ENCODE measurements at places on chromosomes 5 and 9. TPM values are rescaled to one million over a fixed set of nuclear protein-coding genes. Genes with fewer than 3 reads are reported as not detected.

TNFSF8 gene
- 20.3 TPM for polyA plus RNA-seq

SECISBP2 gene
- polyA plus RNA-seq = 96.4 TPM

ZDHHC11 gene
- polyA plus RNA-seq = 27.2 TPM

ADAMTS6 gene
- 7.3 TPM for polyA plus RNA-seq

CER1 gene
- polyA plus RNA-seq = 0.18 TPM

DAB2IP gene
- 27.2 TPM for polyA plus RNA-seq

TNC gene
- polyA plus RNA-seq = 60.8 TPM

SH3GL2 gene
- 9.0 TPM for polyA plus RNA-seq

ABO gene
- 5.1 TPM for polyA plus RNA-seq

EHMT1 gene
- 73.8 TPM for polyA plus RNA-seq

FABP6 gene
- polyA plus RNA-seq = 6.9 TPM

CLIC3 gene
- 56.6 TPM for polyA plus RNA-seq

ENTREP1 gene
- polyA plus RNA-seq = 54.4 TPM

GRCh38 chr5:176427971-176428370 is 11.6 kb upstream of the CLTB start:
- DNase-seq = no peak

- DNase-seq = no peak
These were observed 37.4 kb downstream of the WWC1 start for GRCh38 chr5:168328814-168329213.

DNA sequence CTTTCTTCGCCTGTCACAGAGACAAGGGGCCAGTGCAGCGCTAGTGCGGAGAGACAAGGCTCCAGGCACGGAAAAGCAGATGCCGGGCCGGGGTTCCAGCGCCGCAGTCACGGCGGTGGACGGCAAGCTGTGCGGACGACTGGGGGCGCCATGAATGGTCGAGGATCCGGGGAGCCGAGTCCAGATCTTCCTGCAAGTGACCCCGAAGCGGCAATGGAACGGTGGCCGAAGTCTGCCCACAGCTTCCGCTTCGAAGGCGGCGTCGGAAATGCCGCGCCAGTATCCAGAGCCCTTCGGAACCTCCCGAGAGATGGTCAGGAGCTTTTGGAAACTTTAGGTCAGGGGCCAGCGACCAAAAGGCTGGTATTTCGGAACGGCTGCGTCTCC is 601 bp upstream of the FAF2 start:
- no peak for DNase-seq

DNA sequence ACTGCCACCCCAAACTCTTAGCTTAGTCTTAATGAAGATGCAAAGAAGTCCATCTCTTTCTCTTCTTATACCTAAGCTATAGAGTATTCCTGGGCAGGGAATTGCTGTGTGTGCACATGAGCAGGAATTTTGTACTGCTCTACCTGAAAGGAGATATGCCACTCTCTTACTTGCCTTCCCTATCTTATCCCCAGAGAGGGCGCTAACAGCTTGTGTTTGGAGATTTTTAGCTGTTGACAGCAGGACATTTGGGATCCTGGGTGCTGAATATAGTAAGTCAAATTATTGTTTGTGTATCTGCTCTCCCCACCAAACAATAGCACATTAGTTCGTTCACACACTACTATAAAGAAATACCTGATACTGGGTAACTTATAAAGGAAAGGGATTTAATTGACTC is 159.5 kb downstream of the GABRG2 start:
- DNase-seq = no peak

- no peak for DNase-seq
These were observed 171.1 kb downstream of the DMRT2 start for GRCh38 chr9:1221298-1221697.

DNA sequence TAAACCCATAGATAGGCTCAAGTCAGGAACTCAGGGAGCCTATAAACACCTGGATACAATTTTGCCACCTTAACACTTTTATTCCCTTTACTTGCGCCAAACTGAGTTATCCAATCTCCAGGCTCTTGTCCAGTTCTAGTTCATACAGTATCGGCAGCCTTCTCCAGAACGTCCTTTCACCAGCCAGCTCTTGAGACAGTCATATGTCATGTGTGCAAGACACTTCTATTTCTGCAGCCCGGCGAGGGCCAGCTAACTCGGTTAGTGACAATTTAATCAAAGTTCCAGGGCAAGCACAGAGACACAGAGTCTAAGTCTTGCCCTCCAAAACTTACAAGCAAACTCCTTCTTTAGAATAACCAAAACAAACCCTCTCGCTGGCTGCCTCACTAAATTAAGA is 12.9 kb downstream of the ABCA1 start:
- DNase-seq = no peak

- DNase-seq = no peak
These were observed 3.9 kb upstream of the PHF24 start for GRCh38 chr9:34954225-34954624.

DNA sequence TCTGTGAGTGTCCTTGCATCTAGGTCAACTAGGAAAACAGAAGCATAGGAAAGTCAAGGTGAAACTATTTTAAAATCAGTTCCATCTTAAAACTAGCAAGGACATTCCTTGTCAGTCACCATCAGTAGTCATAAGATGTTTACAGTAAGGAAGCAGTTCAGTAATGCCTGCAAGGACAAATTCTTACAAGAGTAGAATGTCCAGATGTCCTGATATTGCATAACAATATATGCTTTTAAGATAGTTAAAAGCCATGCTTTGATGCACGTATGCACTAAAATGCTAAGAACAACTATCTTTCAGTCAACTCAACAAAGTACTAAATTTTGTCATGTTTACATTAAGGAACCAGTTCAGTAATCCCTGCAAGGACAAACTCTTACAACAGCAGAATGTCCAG is 11.3 kb upstream of the SVEP1 start:
- no peak for DNase-seq

DNA sequence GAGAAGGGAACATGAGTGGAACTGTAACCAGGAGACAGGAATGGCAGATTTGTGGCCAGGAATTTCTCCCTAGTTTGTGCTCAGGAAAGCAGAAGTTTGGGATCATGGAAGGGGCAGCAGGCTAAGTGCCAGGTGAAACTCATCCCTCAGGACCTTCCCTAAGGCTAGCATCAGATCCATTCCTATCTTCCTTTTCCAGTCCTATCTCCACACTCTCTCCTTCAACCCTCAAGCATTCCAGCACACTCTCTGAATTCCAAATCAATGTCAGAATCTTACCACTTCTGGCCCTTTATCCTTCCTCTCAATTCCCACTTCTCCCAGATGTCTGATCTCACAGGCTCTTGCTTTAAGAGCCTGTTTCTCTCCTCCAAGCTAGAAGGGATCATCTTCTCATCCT is 53.2 kb upstream of the GRIA1 start:
- no peak for DNase-seq

GRCh38 chr9:89579741-89580385 is 24.9 kb upstream of the GADD45G start:
- DNase-seq = no peak

DNA sequence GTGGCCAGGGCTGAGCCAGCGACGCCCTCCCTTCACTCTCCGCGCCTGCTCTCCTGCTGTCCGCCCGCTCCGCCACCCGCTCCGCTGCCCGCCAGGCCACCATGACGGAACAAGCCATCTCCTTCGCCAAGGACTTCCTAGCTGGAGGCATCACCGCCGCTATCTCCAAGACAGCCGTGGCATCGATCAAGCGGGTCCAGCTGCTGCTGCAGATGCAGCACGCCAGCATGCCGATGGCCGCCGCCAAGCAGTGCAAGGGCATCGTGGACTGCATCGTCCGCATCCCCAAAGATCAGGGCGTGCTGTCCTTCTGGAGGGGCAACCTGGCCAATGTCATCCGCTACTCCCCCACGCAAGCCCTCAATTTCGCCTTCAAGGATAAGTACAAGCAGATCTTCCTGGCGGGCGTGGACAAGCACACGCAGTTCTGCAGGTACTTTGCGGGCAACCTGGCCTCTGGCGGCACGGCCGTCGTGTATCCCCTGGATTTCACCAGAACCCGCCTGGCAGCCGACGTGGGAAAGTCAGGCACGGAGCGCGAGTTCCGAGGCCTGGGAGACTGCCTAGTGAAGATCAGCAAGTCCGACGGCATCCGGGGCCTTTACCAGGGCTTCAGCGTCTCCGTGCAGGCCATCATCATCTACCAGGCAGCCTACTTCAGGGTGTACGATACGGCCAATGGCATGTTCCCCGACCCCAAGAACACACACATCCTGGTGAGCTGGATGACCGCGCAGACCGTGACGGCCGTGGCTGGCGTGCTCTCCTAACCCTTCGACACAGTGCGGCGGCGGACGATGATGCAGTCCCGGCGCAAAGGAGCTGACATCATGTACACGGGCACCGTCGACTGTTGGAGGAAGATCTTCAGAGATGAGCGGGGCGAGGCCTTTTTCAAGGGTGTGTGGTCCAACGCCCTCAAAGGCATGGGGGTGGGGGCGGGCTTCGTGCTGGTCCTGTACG is 1130.4 kb upstream of the ACO1 start:
- DNase-seq = no peak

DNA sequence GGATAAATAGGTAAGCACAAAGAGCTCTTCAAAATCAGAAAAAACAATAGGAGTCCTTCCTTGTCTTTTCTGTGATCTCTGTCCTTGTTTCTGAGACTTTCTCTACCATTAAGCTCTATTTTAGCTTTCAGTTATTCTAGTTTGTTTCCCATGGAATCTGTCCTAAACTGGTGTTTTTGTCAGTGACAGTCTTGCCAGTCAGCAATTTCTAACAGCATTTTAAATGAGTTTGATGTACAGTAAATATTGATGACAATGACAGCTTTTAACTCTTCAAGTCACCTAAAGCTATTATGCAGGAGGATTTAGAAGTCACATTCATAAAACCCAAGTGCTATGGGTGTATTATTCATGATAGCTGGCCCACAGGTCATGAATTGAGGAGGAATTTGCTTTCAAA is 17.9 kb downstream of the TIGD6 start:
- DNase-seq = no peak

DNA sequence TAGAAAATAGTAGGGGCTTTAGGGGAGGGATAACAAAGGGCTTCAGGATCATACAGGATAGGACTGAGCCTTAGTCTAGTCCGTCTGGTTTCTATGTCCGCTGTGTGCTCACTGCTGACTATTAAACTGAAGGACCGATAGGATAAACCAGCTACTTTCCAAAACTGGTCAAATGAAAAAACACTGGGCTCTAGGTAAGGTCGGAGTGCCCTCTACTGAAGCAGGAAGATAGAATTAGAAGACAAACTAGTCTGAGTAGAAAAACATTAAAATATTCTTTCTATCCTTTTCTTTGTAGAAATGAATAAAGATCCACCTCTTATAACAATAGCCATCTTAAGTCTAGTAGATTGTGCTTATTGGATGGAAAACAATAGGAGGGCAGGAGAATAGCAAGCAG is 133.6 kb downstream of the CEMIP2 start:
- DNase-seq = no peak

GRCh38 chr5:157067005-157067404 is 8.1 kb upstream of the HAVCR1 start:
- no peak for DNase-seq

DNA sequence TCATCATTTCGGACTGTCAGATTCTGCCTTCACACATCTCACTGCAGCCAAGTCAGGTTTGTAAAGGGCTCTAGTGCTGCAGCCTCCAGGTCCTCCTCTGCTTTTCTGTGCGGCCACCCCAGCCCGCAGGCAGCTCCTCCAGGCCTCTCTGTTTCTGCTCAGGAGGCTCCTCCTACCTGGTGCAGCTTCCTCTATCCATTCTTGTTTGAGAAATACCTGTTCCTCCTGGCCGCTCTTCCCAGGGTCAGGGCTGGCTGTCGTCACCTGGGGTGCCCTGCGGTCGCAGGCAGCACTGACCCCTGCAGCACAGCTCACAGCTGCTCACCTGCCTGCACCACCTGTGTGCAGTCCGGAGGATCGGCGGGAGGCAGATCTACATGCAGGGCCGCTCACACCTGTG is 387.7 kb upstream of the IRX4 start:
- no peak for DNase-seq

- DNase-seq = no peak
These were observed 17.0 kb downstream of the HRH2 start for GRCh38 chr5:175674731-175675346.

- no peak for DNase-seq
These were observed 196.3 kb upstream of the KLF4 start for GRCh38 chr9:107685901-107686300.

GRCh38 chr5:116135344-116135743 is 50.5 kb downstream of the COMMD10 start:
- DNase-seq = no peak

DNA sequence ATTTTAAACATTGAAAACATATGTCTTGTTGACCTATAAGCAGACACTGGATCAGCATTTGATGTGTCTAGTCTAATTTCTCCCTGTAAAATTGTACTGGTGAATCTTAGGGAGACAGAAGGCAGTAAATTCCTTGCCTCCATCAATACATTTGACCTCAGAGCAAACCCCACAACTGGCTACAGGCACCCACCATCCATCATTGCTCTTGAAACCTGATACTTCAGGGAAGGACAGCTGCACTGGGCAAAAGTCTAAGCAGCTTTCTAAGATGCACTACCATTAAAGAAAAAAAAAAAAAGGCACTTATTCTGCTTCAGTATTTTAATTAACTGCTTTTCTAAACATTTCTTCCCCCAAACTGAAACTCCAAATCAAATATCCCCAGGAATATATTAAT is 1051.3 kb upstream of the DMAC1 start:
- no peak for DNase-seq

DNA sequence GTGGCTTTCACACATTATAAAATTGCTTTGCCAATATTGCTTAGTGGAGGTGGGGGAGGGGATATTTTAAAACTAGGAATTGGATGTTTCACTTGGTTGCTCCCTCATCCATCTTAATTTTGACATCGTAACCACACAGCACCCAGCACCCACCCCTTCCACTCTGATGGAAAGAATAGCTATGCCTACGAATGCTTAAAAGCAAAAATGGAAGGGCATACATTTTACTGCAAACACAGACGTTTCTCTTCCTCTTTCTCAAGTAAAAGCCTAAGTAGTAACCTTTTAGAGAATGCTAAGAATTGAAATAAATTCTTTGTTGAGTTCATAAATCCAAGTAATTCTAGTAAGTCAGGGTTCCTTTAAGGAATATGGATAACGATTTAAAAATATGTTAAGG is 69.9 kb downstream of the JAKMIP2 start:
- DNase-seq = no peak

- no peak for DNase-seq
These were observed 73.4 kb upstream of the PPARGC1B start for GRCh38 chr5:149656576-149657182.

GRCh38 chr5:6222121-6222520 is 156.2 kb downstream of the MED10 start:
- no peak for DNase-seq

- no peak for DNase-seq
These were observed 10.3 kb downstream of the POLK start for GRCh38 chr5:75522025-75522424.

- DNase-seq = no peak
These were observed 256.9 kb downstream of the TRIM32 start for GRCh38 chr9:116943970-116944369.

DNA sequence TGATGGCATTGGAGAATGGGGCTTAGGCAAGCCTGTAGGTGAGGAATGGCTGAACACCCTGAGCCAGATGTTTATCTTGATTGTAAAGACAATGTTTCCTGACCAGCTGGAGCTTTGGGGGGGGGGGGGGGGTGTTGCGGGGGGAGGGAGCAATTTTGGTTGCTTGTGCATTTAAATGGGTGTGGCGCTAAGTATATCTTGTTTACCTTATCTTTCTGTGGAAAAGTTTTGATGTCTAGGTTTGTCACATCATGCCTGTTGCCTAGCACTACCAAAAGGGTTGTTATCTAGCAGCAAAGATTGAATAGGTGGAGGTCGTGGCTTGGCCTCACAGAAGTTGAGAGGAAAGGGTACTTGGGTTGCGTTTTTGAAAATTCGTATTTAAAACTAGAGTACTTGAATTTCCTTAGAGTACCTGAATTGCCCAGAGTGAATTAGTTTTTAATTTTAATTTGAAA is 1.3 kb downstream of the SMAD5 start:
- DNase-seq = no peak

GRCh38 chr5:154288145-154288544 is 97.6 kb downstream of the GALNT10 start:
- DNase-seq = peak; percentile 32

Data from right lung (tissue), 10 donors.